ENCODE measurements at places on chromosomes 12 and 14.

DNA sequence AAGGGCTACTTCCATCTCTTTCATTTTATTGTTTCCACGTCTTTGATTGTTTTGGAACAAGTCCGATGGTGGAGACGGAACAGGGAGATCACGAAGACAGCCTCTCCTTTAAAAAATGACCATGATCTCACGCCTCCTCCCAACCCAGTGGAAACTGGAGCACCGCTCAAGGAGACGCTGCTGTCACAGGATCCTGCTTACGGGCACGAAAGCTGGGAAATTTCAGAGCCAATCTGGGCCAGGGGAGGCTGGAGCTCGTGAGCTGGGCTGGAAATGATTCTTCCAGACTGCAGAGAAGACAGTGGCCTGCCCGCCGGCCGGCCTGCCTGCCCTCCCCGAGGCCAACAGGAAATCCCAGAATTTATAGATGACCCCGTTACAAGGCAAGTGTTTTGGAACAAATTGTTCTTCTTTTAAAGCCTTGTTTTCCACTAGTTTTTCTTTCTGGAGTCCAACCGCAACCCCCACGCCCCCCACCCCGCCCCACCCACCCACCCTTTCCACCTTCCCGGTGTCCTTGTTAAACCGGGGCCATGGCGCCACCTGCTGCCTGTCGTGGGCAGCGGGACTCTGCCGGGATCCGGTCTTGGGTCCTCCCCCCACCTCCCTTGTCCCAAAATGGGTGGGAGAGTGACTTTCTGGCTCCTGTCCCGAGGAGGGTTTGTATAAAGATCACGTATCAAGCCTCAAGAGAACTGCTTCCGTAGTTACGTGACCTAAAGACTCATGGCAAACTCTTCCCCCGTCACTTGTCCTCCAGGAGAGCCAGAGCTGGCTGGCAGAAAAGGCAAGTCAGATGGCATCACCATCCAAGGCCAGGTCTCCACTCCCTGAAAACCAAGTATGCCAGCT is 40.3 kb downstream of the MAP1LC3B2 start:
- peak; percentile 50 for DNase-seq

GRCh38 chr14:24179961-24180796 is 8.3 kb downstream of the REC8 start:
- DNase-seq = no peak

DNA sequence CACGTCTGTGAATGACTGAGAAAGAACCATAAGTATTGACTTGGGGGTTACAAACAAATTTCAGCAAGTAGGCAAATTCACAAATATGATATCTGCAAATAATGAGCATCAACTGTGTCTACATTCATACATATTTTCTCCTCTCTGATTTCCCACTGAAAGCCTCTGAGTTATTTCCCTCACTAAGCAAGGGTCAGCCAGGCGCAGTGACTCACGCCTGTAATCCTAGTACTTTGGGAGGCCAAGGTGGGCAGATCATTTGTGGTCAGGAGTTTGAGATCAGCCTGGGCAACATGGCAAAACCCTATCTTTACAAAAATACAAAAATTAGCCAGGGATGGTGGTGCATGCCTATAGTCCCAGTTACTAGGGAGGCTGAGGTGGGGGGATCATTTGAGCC is 80.8 kb downstream of the SLC25A21 start:
- no peak for DNase-seq

DNA sequence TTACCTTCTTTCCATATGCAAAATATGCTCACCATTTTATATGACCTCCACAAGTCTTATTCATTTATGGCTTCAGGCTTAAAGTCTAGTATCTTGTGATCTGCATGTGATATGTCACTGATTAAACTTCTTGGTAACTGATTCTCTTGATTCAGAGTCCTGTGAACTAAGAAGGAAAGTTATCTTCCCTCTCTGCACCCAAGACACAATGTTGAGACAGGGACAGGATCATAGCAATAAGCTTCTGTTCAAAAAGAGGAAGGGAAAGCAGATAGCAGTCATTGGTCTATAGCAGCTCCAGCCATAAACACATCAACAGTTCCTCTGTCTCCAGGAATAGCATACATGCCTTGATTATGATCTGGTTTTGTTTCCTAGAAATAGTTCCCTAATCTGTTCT is 103.1 kb downstream of the UNC79 start:
- DNase-seq = no peak

DNA sequence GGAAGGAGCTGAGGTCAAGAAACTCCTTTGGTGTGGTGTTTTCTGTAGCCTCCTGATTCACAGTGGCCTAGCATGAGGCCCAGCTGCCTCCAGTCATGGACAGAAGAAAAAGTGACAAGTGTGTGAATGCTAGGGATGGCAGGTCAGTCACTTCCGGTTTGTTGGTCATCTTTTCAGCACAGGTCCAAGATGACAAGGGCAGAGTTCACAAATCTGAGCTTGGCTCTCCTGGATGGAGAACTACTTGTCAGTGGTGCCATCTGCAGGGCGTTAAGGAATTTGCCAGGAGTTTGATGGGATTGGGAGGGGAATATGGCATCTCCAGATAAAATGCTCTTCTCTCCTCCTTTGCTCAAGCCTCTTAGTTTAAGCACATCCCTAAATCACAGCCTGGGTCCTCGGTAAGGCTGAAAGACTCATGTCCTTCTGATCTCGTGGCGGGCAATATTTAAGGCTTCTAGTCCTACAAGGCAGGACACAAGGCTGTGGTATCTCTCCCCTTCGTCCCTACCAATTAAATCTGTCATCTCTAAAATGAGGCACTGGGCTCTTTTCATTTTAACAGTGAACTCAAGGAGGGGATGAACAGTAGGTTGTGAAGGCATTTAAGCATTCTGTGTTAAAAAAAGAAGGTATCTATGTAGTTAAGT is 10.0 kb downstream of the TUBA1B start:
- DNase-seq = no peak

DNA sequence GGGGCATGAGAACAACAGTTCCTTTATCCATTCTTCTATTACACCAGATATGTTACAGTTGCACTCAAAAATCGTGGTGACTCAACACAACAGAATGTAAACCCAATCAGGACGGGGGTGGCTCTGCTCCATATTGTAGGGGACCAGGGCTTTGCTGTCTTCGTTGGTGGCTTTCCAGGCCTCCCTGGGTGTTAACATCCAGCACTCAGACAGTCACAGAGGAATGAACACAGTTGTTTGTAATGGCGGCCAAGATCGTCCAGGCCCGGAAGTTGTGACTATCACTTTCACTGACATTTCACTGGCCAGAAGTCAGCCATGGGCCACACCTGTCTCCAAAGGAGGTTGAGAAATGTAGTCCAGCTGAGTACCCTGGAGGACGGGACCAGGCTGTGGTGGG is 204.1 kb downstream of the CACNA1C start:
- DNase-seq = no peak

GRCh38 chr14:101129521-101130167 is 226.1 kb upstream of the RTL1 start:
- no peak for DNase-seq

GRCh38 chr14:57259672-57260071 is 9.0 kb downstream of the EXOC5 start:
- DNase-seq = no peak

DNA sequence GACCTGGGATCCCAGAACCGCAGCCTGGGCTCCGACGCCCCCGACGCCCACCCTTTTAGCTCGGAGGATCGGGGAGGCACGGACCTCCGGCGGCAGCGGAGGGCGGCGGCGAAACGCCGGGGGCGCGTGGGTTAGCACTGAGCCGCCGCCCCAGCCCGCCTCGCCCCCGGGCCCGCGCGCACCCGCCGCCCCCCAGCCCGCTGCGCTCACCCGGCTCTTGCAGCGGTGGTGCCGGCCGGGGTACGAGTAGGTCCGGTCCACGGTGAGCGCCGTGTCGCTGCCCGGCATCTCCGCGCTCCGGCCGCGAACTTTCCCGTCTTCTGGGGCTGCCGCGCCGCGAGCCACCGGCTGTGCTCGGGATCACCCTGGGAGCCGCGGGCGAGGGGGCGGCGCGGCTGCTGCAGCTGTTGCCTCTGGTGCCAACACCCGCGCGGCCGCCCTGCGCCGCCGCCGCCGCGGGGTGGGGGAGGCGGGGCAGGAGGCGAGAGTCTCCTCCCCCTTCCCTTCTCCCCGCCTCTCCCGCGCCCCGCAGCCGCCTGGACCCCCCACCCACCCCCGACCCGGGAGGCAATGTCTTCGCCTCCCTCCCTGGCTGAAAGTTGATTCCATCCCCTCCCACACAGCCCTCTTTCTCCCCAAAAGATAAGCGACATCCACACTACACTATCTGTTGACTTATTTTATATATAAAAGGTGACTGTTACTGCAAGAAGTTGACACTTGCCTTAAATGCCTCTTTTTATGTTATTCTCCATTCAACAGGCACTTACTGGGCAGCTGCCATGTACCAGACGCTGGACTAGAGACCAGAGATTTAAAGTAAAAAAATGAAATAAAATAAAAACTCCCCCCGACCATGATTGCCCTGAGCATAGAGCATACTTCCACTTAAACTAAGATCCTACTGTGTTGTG is at the start of gene TMCC3:
TMCC3 (minus strand) TSS at position 415 of the 914 bp plus-strand sequence; CDS start at position 288, 127 bp downstream.
- DNase-seq = peak; percentile 33

DNA sequence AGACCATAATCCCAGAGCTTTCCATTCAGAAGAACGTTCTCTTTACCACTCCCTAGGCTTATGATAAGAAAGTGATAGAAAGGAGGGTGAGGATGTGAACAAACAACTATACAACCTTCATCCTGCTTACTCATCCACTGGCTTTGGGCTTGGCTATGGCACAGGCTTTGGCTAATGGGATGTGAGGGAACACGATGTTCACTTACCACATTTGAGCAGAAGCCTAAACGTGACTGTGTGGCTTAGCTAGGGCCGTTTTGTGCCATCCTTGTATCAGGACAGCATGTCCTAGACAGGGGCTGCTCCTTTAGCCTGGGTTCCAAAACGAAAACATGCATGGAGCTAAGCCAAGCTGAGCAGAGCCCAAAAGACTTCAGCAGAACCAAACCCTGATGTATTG is 118.6 kb upstream of the CCDC175 start:
- DNase-seq = no peak

GRCh38 chr14:66471584-66471983 is 14.6 kb upstream of the CCDC196 start:
- no peak for DNase-seq

DNA sequence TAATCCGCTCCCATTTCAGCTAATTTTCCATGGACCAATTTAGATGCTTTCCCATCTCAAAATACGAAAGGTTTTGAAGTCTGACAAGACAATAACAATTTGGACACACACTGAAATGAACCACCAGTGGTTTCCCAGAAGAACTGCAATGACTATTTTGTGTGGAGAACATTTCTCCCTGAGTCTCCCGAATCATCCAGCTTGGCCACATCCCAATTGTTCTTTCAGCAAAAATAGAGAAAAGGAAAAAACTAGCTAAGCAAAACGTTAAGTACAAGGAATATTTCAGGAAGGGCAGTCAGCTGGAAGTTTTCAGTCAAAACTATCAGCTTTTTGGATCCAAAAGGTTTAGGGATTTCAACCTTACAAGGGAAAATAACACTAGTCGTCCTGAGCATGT is 390.6 kb downstream of the KCNH5 start:
- no peak for DNase-seq

DNA sequence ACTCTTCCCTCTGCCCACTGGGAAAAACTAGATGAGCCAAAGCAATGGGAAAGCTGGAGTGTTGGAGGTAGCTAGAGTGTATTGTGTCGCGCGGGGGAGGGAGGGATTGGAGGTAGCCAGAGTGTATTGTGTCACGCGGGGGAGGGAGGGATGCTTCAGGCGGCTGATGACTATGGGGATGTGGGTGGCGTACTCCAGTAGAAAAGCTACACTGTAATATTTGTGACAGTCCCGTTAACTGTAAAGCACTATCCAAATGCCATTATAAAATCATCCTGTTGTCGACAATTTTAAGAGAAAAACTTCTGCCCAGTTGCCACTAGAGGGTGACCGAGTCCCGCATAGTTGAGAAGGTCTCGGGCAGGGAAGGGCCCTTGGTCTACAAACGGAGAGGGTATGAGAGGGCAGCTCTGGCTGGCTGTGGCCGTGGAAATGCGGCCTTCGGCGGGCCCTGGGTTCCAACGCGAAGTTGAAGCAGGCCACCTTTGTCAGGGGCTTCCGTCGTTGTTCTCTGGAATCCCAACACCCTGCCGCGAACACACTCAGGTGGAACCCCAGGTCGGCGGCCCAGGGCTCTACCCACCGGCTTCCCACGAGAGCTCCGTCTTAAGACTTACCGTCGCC is 15.1 kb upstream of the PLEK2 start:
- DNase-seq = peak; percentile 77

- DNase-seq = no peak
Observed at GRCh38 chr14:95835121-95835730, 41.4 kb upstream of the TUNAR start.

GRCh38 chr12:27340971-27341370 is 8.3 kb downstream of the BMAL2 start:
- DNase-seq = no peak

DNA sequence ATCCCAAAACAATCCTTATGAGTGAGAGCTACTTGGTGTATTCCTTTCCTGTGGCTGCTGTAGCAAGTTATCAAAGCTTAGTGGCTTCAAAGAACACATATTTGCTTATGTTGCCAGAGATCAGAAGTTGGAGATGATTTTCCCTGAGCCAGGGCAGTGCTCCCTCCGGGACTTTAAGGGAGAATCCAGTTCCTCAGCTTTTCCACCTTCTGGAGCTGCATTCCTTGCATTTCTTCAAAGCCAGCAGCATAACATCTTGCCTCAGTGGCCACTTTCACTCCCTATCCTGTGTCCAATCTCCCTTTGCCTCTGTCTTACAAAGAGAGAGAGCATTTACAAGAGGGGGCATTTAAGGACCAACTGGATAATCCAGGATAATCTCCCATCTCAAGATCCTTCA is 33.7 kb downstream of the P2RX7 start:
- DNase-seq = no peak

DNA sequence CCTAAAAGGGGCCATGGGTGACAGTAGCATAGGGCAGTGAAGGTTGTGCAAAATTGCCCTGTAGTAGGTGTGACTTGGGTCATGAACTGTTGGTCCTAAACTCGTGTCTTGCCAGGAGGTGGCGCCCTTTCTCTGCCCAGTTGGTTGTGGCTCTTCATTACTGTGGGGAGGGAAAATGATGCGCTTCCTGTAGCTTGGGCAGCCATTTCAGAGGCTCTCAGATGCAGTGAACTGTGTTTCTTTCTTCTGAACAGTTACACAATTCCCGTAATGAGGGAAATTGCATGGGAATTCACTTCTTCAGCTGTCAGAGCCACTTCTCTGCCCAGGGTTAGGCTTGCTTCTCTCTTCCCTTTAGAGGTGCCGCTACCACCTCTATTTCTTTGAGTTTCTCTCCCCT is 148.1 kb upstream of the NRXN3 start:
- peak; percentile 20 for DNase-seq

Data from GM18507 (cell line).